ENCODE measurements at places on chromosomes 11 and 22.
A peak's percentile ranks its signal among the peaks of the same experiment; 100 is the strongest.

GRCh38 chr11:11142430-11142829, 210.6 kb downstream of the CSNK2A3 start:
- no peak for DNase-seq

DNA sequence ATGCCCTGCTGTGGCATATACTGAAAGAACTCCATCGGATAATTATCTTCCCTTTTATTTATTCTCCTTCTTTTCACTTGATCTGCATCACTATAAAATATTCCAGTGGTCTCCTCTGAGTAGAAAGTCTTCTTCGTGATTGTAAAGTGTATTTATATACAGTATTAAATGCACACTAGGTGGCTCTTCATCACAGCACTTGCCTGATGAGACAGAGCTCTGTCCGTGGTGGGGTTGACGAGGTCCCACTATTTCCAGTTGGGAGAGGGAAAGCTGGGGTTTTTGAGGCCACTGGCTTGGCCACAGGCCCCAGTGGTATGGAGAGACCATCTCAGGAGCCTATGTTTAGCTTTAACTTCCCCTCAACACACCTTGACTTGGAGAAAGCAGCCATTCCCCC, 31.6 kb upstream of the ZBTB16 start:
- DNase-seq = no peak

DNA sequence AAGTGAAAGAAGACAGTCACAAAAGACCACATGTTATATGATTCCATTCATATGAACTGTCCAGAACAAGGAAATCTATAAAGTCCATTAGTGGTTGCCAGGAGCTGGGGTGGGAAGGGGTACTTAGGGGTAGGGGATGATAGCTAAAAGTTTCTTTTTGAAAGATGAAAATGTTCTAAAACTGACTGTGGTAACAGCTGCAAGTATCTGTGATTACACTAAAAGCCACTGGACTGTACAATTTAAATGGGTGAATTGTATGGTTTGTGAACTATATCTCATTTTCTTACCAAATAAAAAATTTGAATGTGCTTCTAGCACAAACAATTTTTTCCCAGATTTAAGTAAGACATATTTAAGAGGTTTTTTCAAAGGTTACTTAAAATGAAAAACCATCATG, 22.1 kb downstream of the CHKA start:
- no peak for DNase-seq

GRCh38 chr22:25112538-25113253, 87.0 kb upstream of the CRYBB3 start:
- no peak for DNase-seq

- DNase-seq = no peak
Observed at GRCh38 chr11:72478669-72479068, 44.3 kb upstream of the CLPB start.

DNA sequence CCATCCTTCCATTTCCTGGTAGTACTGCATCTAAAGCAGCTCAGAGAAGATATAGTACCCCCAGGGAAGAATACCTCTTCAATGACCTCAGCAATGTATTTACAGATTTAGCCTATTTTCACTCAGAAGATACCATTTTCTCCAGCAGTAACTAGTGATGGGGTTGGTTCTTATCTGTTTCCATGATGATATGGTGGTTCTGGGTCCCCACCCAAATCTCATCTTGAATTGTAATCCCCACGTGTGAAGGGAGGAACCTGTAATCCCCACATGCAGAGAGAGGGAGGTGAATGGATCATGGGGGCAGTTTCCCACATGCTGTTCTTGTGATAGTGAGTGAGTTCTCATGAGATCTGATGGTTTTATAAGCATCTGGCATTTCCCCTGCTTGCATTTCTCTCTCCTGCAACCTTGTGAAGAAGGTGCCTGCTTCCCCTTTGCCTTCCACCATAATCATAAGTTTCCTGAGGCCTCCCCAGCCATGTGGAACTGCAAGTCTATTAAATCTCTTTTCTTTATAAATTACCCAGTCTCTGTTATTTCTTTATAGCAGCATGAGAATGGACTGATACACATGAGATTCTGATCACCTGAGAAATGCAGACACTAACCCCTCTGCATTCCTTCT, 139.2 kb downstream of the CCDC81 start:
- DNase-seq = no peak

DNA sequence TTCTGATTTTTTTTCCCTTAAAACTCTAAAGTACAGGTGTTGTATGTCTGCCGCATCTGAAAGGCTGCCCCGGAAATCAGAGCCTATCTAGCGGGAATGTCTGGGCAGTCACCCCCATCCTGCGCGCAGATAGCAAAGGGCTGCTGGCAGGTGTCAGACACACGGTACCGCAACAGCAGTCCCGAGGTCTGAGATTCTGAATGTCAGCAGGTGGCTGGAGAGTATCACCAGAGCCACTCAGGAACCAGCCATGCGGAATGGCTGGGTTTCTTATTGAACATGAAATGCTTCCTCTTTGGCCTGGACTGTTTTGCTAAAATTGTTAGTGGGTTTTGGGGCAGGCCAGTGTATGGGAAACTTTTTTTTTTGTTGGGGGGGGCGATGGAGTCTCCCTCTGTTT, 53.3 kb downstream of the CERK start:
- DNase-seq = no peak

DNA sequence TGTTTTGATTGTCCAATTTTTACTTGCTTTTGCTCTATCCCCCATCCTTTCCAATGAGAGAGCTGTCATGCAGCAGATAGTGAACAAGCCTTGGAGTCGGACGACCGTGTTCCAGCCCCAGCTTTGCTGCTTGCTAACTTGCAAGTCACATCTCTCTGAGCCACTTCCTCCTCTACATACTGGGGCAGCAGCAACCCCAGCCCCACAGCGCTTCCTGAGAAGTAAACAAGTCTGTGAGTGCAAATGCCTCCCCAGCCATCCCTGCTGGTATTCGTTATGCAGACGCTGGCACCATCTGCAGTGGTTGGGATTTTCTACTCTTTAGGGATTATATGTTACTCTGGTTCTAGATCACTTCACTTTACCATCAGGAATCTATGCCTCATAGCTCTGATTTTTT, 35.0 kb downstream of the TPBGL start:
- peak; percentile 71 for DNase-seq

DNA sequence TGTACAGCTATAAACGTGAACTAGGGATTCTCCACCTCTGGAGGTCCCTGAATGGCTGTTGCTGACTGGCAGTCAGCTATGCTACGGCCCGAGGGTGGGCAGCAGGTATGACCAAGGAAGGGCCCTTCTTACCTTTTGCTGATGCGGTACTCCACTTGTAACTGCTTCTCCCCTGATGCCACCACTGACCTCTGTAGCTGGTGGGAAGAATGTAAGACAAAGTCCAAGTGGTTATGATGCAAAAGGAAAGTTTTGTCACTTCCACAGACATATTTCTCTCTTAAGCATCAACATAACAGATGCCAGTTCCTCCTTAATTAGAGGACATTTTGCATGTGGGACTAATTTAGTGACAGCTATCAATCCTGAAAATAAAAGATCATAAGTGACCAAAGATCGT, 32.2 kb downstream of the P4HA3 start:
- no peak for DNase-seq

DNA sequence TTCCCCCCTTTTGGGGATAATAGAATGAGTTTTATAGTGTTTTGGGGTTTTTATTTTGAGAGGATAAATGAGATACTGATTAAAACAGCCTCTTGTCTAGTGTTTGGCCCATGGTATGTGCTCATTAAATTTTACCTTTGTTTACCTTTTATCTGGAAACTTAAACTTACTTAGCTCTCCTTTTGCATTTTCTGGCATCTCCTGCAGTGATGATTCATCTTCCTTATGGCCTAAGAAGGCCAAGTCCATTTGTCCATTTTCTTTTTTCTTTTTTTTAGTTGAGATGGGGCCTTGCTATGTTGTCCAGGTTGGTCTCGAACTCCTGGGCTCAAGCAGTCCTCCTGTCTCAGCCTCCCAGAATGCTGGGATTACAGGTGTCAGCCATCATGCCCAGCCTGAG, 156.3 kb downstream of the COMMD9 start:
- no peak for DNase-seq

DNA sequence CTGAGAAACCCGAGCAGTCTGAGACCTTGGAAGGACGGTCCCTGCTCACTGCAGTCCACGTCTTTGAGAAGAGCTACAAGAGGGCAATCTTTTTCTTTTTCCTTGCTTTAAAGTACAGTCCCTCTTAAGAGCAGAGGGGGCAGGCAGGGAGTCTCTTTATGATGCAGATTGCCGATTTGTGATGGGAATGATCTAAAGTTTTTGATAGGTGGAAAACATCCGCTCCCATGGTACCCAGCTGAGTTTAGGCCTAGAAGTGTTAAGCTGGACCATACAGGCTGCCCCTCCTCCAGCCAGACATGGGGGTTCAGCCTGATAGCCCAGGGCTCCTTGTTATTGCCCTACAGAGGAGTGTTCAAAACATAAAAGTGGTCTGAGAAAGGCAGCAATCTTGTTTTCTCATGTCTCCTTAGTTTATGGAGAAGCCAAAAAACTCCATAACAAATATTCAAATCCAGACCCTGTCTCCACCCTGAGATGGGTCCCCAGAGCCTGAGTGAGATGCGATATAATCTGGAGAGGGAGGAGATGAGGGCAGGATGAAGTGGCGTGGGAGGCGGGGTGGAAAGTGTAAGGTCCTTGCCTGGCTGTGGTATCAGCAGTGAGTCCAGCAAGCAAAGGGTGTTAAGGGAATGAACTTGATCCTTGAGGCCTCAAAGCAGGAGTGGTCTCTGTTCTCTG, 135.1 kb downstream of the FDX1 start:
- DNase-seq = no peak

DNA sequence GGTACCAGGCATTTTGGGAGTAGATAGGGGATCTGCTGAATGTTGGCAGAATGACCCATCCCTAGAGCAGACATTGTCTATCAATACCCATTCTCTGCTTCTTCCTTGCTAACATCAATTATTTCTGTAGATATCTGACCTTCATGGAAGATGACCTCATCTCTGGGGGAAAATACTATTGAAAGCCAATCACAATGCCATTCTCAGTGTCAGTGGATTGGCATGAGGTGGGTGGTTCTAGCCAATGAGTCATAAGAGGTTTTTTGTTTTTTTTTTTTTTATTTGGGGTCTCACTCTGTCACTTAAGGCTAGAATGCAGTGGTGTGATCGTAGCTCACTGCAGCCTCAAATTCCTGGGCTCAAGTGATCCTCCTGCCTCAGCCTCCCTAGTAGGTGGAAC, 42.5 kb downstream of the SNX19 start:
- DNase-seq = no peak

DNA sequence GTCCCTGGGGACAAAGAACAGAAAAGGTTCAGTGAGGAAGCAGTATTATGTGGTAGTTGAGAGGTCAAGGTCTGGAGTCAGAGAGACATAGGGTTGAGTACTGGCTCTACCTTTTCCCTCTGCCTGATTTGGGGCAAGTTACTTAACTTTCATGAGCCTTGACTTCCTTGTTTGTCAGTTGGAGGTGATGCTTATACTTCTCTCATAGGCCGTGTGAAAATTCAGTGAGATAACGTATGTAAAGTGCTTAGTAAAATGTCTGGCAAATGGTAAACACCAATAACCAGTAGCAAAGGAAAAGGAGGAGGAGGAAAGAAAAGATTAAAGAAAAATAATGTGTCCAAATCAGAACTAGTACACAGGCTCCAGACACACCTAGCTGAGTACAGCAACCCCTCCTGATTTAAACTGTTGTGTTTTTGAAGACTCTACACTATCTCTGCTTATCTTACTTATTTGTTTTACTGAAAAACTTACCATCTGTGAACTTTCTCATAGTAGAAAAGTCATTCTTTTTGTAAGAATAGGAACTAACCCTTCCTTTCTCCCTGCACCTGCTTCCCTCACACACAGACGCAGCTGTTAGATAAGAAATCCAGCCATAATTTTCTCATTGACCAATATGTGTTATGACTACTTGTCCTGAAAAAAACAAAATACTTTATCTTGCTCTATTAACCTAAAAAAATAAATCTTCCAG, 126.9 kb downstream of the CD44 start:
- no peak for DNase-seq

DNA sequence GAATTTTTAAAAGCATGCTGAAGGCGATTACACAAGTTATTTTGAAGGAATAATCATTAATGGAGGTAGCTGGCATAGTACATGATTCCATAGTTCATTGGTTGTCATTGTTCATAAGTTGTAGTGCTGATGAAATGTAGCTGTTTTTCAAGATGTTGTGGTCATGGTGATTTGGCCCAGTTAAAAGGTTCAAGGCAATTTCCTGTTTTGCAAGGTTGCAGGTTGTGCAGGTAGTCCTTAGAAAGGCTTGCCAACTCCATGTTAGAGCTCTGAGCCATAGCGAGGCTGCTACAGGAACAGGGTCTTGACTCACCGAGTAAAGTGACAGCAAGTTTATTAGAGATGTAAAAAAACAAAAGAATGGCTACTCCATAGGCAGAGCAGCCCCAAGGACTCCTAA, 95.8 kb upstream of the CHORDC1 start:
- DNase-seq = no peak

DNA sequence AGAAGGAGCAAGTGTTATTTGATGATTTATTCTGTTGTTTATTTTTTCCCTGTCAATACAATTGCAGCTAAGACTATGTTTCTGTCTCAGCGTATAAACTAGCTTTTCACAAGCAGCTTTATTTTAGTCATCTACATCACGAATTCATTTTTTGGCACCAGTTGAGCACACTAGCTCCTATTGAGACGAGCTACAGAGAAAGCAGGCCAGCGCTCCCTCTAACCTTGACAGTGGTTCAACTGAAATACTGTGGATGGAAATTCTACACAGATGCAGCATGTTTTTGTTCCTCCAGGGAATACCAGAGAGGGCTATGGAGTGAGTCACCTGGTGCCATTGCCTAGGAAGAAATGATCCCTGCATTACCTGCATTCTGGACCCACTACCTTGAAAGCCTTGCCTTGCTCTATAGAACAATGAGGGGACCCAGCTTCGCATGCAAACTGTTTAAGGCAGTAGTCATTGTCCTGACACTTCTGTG, 108.2 kb upstream of the ARHGAP42 start:
- DNase-seq = no peak

DNA sequence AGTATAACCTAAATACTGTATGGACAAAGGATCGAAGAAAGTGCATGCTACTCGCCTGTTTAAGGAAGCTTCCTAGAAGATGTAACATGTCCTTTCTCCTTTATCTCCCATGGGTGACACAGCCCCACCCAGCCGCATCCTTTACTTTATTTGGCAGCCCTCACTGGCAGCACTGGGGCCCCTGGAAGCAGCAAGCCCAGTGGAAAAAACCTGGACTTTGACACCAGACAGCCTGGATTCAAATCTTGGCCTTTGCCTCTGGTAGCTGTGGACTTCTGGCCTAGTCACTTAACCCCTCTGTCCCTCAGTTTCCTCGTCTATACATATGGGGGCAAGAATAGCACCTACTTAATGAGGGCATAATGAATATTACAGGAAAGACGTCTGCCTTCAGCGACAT, 67.1 kb downstream of the MYEOV start:
- no peak for DNase-seq

Data from activated T-cell treated with anti-CD3 and anti-CD28 coated beads, Interleukin-2, amount 50 U/mL, for 1 hour (primary cell).